ENCODE measurements at places on chromosomes 5 and 9.
A peak's percentile ranks its signal among the peaks of the same experiment; 100 is the strongest.

- no peak for DNase-seq
Measured at GRCh38 chr9:36263683-36264082, 5.4 kb upstream of the GNE start.

- DNase-seq, result no peak
Measured at GRCh38 chr9:2837915-2838314, 6.0 kb downstream of the PUM3 start.

DNA sequence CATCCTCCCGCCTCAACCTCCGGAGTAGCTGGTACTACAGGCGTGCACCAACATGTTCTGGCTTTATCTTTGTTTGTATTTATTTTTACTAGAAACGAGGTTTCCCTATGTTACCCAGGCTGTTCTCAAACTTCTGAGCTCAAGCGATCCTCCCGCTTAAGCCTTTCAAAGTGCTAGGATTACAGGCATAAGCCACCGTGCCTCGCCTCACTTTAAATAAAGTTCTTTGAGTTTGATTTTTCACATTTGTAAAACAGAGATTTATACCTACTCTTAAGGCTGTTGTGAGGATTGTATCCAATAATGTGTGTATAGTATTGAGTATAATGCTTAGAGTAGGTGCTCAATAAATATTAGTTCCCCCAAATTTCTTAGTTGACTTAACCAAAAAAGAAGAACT lies 75.7 kb downstream of the MEF2C start:
- no peak for DNase-seq

DNA sequence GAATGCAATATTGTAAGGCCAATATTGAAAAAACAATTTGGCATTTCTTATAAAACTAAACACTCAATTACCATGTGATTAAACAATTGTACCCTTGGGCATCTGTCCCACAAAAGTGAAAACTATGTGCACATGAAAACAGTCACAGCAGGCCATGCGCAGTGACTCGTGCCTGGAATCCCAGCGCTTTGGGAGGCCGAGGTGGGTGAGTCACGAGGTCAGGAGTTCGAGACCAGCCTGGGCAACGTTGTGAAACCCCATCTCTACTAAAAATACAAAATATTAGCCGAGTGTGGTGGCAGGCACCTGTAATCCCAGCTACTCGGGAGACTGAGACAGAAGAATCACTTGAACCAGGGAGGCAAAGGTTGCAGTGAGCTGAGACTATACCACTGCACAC lies 343.7 kb downstream of the DMRTA1 start:
- DNase-seq, result no peak

DNA sequence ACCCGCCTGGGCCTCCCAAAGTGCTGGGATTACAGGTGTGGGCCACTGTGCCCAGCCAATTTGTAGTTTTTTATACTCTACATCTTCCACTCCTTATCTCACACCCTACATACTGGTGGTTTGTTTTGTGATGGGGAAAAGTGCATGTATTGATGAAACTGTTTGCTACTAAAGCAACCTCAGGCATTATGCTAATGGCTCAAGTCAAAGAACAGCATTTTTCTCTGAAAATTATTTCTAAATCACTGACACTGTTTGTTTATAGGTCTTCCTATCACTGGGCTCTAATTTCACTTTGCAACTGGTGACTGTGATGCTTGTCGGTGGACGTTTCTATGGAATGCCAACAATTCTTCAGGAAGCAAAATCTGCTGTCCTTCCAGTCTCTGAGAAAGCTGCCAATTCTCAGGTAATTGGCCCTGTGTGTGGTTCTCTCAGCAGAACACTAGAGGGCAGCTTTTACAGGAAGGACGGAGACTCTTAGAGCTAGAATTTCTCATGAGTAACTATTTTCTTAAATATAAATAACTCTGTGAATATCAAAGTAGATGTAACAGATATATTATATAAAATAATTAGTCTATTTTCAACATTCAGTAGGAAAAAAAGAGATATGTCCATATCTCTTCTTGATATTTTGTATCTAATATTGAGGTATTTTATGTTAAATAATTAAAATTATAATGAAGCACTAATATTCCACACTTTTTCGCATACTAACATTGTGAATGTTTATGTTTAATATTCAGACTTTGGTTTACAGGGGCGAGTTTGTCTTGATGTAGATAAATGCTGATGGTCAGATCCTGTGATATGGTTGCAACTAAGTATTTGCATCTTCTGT lies 244.1 kb downstream of the ADGRV1 start:
- DNase-seq, result peak; percentile 25

DNA sequence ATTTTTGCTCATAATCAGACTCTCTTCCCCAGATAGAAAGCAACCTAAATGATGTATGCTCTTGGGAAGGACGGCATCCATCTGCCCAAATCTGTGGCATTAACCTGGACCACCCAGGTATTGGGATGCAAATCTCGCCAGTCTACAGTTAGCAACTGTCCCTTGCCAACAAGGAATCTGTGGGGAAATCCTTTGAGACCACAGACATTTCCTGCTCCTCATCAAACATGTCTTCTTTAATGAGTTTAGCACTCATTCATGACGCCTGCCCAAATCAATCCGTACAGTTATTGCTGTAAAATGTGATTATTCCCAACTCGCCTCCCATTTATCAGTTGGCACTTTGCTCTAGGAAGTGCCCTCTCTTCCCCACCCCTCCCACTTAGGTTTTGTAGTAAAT lies 7.8 kb downstream of the ROR2 start:
- no peak for DNase-seq

DNA sequence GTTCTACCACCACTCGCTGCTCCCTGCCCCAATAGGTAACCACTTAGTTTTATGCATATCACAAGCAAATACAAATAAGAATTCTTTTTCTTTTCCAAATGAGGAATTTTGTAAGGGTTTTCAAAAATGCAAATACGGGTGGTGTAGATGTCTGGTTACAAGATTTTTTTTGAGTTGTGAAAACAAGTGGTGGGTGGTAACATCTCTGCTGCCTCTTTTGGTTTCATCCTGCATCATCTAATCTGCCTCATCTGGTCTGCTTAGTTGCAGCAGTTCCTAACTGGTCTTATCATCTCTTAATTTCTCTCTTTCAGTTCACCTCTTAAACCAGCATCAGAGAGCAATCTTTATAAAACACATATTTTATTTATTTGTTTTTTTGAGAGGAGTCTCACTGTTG lies 5.3 kb downstream of the NFX1 start:
- no peak for DNase-seq

DNA sequence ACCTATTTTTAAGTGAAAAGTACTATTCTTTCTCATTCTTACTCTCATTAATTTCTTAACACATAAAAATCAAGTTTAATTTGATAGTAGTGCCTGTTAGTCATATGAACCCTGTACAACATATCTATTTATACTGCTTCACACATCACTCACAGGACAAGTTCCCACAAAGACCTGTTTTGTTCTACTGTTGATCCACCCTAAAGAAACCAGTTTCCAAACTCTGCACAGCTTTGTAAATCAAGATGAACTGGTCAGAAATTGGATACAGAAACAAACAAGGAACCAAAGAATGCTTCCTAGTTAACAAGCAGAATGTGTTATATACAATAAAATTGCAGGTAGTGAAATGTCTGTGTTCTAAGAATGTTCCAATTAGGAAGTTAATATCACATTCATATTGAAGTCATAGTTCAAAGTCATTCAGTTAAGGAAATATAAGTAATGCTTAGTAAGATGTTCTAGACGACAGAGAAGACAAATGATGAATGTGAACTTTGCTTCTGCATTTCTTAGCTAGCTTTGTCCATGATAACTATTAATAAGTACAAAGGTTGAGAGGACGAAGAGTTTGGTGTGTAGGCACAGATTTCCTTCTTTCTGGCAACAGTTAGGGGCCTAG lies 33.4 kb downstream of the C9orf85 start:
- DNase-seq, result no peak

GRCh38 chr5:95609711-95610110 lies 10.2 kb upstream of the GPR150 start:
- no peak for DNase-seq

- DNase-seq, result no peak
Measured at GRCh38 chr5:150054569-150054968, 31.8 kb downstream of the CSF1R start.

GRCh38 chr5:40762705-40763104 lies 6.9 kb upstream of the TTC33 start:
- no peak for DNase-seq

DNA sequence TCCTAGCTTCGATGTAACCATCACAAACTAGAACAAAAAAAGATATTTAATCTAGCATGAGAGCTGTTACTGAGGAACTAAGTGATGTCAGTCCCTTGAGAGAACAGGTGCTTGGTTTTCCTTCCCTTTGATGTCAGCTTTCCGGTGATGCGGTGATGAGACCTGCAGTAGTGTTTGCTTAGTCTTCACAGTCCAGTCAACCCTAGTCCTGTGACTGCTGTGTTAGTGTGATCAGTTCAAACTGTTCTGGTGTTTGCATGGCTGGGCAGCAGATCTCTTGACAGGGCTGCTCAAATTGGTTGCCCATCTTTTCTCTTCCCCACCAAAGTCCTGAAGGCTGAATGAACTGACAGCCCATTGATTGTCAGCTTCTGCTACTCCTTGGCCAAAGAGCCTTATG lies 608.6 kb upstream of the DAB2 start:
- no peak for DNase-seq

DNA sequence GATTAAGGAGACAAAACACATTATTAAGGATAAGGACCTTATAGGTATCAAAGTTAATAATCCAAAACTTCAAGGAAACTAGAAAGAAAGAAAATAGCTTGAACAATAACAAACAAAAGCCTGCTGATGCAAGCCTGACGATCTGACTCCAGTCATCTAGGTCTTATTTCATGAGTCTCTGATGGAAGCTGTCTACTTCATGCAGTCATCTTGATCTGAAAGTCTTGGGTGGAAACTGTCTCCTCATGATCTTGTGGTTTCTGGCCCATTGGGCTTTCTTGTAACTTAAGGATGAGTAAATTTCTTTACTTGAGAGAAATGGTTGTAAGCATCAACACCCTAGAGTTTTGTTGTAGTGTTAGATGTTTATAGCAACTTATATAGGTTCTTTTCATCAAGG lies 20.6 kb upstream of the PSIP1 start:
- DNase-seq, result no peak

- DNase-seq, result no peak
Measured at GRCh38 chr5:72067682-72068470, 39.4 kb upstream of the MAP1B start.

DNA sequence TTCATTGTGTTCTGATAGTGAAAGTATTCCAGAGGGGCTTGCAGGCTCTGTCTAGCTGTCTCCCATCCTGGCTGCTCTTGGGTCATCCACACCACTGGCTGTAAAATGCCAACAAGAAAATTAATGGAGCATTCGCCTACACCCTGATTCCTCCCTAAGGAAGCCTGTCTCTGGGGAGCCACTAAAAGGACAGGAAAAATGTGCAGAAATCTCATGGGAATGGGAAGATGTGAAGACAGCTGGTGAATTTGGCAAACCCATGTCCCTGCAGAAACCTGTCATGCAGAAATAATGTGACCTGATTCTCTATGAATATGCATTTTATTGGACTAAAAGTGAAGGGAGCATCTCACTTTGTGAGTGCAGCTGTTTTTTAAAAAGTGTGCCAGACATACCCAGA lies 265.6 kb downstream of the TUSC1 start:
- DNase-seq, result peak; percentile 13

- no peak for DNase-seq
Measured at GRCh38 chr9:102518324-102518723, 476.8 kb upstream of the CYLC2 start.

DNA sequence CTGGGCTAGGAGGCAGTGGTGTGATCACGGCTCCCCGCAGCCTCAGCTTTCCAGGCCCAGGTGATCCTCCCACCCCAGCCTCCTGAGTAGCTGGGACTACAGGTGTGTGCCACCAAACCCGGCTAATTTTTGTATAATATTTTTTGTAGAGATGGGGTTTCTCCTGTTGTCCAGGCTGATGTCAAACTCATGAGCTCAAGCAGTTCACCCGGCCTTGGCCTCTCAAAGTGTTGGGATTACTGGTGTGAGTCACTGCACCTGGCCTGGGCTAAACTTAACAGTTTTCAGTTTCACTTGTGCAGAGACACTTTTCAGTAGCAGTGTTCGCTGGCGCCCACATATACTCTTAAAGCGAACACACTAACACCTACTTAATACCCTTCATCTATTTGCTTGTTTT lies 205.6 kb upstream of the ZNF608 start:
- no peak for DNase-seq

DNA sequence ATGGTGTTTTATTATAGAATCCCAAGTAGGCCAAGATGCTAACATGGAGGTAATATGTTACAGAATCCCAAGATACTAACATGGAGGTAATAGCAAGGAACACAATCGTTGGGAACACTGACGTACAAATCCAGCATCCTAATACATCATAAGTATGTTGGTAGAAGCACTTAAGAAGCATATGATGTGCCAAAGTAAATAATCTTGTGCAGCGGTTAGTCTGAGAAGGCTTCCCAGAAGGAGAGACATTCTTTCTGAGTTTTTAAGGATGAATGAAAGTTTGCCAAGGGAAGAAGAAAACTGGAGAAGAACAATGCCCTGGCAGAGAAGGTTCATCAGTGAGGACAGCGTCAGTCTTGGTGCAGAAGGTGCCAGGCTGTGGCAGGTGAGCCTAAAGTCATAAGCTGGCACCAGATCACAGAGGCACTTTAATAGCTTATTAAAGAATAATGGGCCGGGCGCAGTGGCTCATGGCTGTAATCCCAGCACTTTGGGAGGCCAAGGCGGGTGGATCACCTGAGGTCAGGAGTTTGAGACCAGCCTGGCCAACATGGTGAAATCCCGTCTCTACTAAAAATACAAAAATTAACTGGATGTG lies 294.5 kb upstream of the PIK3R1 start:
- DNase-seq, result no peak

- no peak for DNase-seq
Measured at GRCh38 chr5:178465228-178465860, 124.8 kb downstream of the COL23A1 start.
